Naive thymus-derived CD8-positive, alpha-beta T cell (primary cell): ENCODE measurements at places on chromosomes 11 and 22.
A peak's percentile ranks its signal among the peaks of the same experiment; 100 is the strongest.

- H3K36me3 ChIP-seq = no peaks in the 10 kb centered on the region
- no peak overlapping the region for H3K4me3 ChIP-seq
- peaks cover 11% of the 10 kb centered on the region for H3K4me1 ChIP-seq
- DNase-seq = no peak
- H3K27me3 ChIP-seq = peaks cover 8% of the 10 kb centered on the region
Measured at GRCh38 chr11:128029219-128029722, 558.1 kb downstream of the ETS1 start.

- peak overlapping the region; percentile 100 for H3K27ac ChIP-seq
- H3K36me3 ChIP-seq = peaks cover 52% of the 10 kb centered on the region
- H3K4me1 ChIP-seq = peaks cover 96% of the 10 kb centered on the region
- H3K27me3 ChIP-seq = no peaks in the 10 kb centered on the region
- peak overlapping the region; percentile 10 for H3K4me3 ChIP-seq
Measured at GRCh38 chr22:37304595-37305343, 22.5 kb downstream of the CYTH4 start.

DNA sequence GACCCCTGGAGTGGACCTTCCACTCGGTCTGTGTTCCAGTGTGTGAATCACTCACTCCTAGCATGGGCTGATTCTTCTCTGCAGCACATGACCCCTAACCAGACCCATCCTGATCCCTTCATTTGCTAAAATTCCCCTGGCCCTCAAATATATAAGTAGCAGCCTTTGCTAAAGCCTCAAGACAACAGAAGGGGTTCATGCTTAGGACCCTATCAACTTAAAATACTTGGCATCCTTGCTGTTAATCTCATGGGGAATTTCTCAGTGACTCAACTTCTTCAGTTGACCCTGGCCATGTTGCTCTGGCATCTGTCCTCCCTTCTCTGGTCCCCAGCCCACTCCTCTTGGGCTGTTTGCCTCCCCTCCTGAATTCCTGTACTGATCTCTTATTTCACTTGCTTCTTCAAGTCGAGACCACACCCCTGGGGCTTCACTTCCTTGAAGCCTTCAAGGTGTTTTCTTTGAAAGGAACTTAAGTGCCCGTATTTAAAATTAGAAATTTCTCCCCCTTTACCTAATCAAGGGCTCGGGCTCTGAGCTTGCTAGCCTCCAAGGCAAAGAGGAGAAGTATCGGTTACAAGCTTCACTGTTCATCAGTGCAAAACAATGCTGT lies 23.6 kb downstream of the NNMT start:
- no peak for DNase-seq
- H3K27ac ChIP-seq = peak overlapping the region; percentile 88
- peaks cover 43% of the 10 kb centered on the region for H3K4me1 ChIP-seq
- H3K36me3 ChIP-seq = no peaks in the 10 kb centered on the region
- peak overlapping the region; percentile 40 for H3K4me3 ChIP-seq

GRCh38 chr11:68396516-68396915 lies 64.0 kb upstream of the PPP6R3 start:
- H3K27ac ChIP-seq = no peak overlapping the region
- H3K4me1 ChIP-seq = no peaks in the 10 kb centered on the region
- no peaks in the 10 kb centered on the region for H3K36me3 ChIP-seq
- no peak overlapping the region for H3K4me3 ChIP-seq

GRCh38 chr11:126257764-126258163 lies 10.9 kb downstream of the SRPRA start:
- H3K4me1 ChIP-seq = no peaks in the 10 kb centered on the region
- H3K27me3 ChIP-seq = no peaks in the 10 kb centered on the region
- peak overlapping the region; percentile 58 for H3K27ac ChIP-seq
- H3K36me3 ChIP-seq = no peaks in the 10 kb centered on the region

GRCh38 chr11:78039919-78040671 lies 17.0 kb upstream of the KCTD14 start:
- H3K27ac ChIP-seq = peak overlapping the region; percentile 36
- peak overlapping the region; percentile 29 for H3K4me3 ChIP-seq
- H3K36me3 ChIP-seq = no peaks in the 10 kb centered on the region
- H3K4me1 ChIP-seq = peaks cover 13% of the 10 kb centered on the region
- H3K27me3 ChIP-seq = no peaks in the 10 kb centered on the region

GRCh38 chr11:122214567-122214966 lies 98.6 kb upstream of the BLID start:
- peaks cover 10% of the 10 kb centered on the region for H3K27me3 ChIP-seq
- DNase-seq = no peak
- H3K36me3 ChIP-seq = no peaks in the 10 kb centered on the region
- H3K4me1 ChIP-seq = no peaks in the 10 kb centered on the region

- peaks cover 18% of the 10 kb centered on the region for H3K27me3 ChIP-seq
- H3K4me1 ChIP-seq = no peaks in the 10 kb centered on the region
- H3K4me3 ChIP-seq = no peak overlapping the region
- no peak for DNase-seq
- H3K36me3 ChIP-seq = no peaks in the 10 kb centered on the region
Measured at GRCh38 chr11:93073508-93074280, 104.2 kb downstream of the MTNR1B start.

DNA sequence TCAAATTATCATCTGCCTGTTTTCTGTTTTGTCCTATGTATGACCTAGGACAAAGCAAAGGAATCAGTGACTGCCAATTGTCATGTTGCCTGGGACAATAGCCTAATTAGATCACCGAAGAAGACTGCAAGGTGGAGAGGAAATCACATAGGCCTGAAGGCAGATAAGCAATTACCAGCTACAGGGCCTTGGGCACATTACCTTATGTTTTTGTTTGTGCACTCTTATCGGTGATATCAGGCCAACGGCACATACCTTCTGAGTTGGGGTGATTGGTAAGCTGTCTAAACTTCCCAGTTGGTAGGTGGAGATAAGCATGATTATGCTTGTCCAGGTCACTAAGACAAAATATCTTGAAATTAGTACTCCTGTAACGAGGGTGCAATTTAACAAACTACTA lies 58.1 kb upstream of the FAM181B start:
- no peak overlapping the region for H3K4me3 ChIP-seq
- no peaks in the 10 kb centered on the region for H3K27me3 ChIP-seq
- H3K4me1 ChIP-seq = no peaks in the 10 kb centered on the region
- DNase-seq = no peak
- H3K27ac ChIP-seq = no peak overlapping the region
- H3K36me3 ChIP-seq = no peaks in the 10 kb centered on the region

DNA sequence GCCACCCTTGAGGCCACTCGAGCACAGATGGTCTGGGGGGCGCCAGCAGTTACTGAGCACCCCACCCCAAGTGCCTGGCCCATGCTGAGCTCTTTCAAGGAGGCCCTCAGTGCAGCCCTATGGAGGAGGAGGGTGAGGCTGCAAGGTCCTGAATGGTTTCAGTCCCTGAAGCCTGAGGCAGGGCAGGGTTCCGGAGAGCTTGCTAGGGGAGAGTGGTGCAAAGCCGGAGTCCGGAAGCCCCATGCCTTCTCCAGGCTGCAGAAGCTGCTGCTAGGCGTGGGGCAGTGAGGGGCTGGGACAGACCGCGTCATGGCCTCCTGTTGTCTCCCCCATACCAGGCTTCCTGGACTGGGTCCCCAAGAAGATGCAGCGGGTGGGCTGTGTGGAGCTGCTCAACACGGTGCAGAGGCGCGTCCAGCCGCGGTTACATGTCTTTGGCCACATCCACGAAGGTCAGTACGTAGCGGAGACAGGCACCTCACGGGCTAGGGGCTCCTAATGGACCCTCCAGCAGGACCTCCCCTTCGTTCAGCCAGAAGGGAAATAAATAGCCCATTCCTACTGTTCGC lies 90.6 kb downstream of the MPPED1 start:
- H3K36me3 ChIP-seq = no peaks in the 10 kb centered on the region
- no peak overlapping the region for H3K4me3 ChIP-seq
- H3K27ac ChIP-seq = no peak overlapping the region
- no peaks in the 10 kb centered on the region for H3K4me1 ChIP-seq
- H3K27me3 ChIP-seq = no peaks in the 10 kb centered on the region

GRCh38 chr11:74278721-74279161 lies 32.7 kb downstream of the P4HA3 start:
- H3K36me3 ChIP-seq = no peaks in the 10 kb centered on the region
- H3K27me3 ChIP-seq = peaks cover 4% of the 10 kb centered on the region
- H3K27ac ChIP-seq = no peak overlapping the region
- no peak for DNase-seq
- no peak overlapping the region for H3K4me3 ChIP-seq

- peaks cover 32% of the 10 kb centered on the region for H3K4me1 ChIP-seq
- peaks cover 73% of the 10 kb centered on the region for H3K27me3 ChIP-seq
- no peak for DNase-seq
- no peaks in the 10 kb centered on the region for H3K36me3 ChIP-seq
Measured at GRCh38 chr22:20431511-20432192, 6.0 kb downstream of the SCARF2 start.

- H3K27ac ChIP-seq = no peak overlapping the region
- H3K4me3 ChIP-seq = no peak overlapping the region
- no peak for DNase-seq
- H3K36me3 ChIP-seq = no peaks in the 10 kb centered on the region
- H3K27me3 ChIP-seq = peaks cover 13% of the 10 kb centered on the region
Measured at GRCh38 chr11:132312161-132312560, 941.7 kb downstream of the NTM start.

GRCh38 chr11:17753641-17754040 lies 19.1 kb downstream of the KCNC1 start:
- no peaks in the 10 kb centered on the region for H3K36me3 ChIP-seq
- no peak for DNase-seq
- peaks cover 7% of the 10 kb centered on the region for H3K27me3 ChIP-seq

DNA sequence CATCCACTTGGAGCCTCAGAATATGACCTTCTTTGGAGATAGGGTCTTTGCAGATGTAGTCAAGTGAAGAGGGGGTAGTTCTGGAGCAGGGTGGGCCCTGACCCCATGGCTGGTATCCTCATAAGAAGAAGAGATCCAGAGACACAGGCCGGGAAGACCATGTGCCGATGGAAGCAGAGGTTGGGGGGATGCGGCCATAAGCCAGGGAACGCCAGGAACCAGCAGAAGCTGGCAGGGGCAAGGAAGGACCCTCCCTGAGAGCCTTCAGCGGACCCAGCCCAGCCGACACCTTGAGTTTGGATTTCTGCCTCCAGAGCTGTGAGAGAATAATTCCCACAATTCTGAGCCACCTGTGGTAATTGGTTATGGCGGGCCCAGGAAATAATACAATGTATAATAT lies 26.1 kb upstream of the SMIM38 start:
- H3K4me3 ChIP-seq = no peak overlapping the region
- H3K27me3 ChIP-seq = no peaks in the 10 kb centered on the region
- no peak for DNase-seq
- no peaks in the 10 kb centered on the region for H3K36me3 ChIP-seq

DNA sequence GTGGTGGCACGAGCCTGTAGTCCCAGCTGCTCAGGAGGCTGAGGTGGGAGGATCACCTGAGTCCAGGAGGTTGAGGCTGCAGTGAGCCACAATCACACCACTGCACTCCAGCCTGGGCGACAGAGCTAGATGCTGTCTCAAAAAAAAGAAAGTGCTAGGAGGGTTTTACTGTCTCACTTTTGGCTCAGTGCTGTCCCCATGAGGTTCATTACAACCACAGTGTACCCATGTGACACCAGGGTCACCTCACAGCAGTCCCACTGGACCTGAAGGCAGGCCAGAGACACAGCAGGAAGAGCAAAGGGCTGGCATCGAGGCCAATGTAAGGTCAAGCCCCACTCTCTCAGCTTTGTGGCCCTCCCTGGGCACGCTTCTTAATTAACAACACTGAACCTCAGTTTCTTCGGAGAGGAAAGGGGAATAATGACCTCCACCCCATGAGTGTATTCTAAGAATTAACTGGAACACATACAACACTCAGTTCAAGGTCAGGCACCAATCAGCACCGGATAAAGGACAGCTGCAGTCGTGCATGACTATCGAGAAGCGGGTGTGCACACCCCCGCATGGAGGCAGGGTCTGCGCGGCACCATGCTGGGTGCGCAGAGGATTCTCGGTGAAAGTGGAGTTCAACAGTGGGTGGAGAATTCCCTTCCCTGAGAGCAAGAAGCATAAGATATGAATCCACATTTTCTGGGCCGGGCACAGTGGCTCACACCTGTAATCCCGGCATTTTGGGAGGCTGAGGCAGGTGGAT lies 30.9 kb upstream of the BAIAP2L2 start:
- H3K4me1 ChIP-seq = peaks cover 8% of the 10 kb centered on the region
- H3K27me3 ChIP-seq = no peaks in the 10 kb centered on the region
- no peak overlapping the region for H3K27ac ChIP-seq
- no peak for DNase-seq
- H3K4me3 ChIP-seq = no peak overlapping the region

- H3K4me1 ChIP-seq = no peaks in the 10 kb centered on the region
- H3K36me3 ChIP-seq = no peaks in the 10 kb centered on the region
- no peak overlapping the region for H3K27ac ChIP-seq
- H3K4me3 ChIP-seq = no peak overlapping the region
- no peak for DNase-seq
- no peaks in the 10 kb centered on the region for H3K27me3 ChIP-seq
Measured at GRCh38 chr11:29641201-29641600, 375.6 kb downstream of the KCNA4 start.

DNA sequence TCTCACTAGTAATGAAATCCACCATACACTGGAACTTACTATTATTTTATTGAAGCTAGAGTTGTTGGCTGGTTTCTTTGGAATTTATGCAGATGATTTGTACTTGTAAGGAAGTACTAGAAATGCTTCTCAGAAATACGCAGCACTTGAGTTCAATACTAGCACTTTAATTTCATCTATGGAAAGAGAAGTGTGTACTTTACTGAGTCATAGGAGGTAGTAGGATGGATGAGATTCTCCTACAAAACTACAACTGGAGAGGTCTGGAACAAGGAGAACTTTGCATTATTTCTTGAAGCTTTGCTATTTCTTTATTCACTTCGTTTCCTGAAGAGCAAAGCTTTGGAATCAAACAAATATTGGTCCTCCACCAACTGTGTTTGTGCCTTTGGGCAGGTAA lies 44.1 kb upstream of the CCDC90B start:
- H3K36me3 ChIP-seq = peaks cover 20% of the 10 kb centered on the region
- peaks cover 5% of the 10 kb centered on the region for H3K27me3 ChIP-seq
- no peak for DNase-seq
- H3K4me3 ChIP-seq = no peak overlapping the region
- H3K27ac ChIP-seq = no peak overlapping the region
- H3K4me1 ChIP-seq = no peaks in the 10 kb centered on the region

DNA sequence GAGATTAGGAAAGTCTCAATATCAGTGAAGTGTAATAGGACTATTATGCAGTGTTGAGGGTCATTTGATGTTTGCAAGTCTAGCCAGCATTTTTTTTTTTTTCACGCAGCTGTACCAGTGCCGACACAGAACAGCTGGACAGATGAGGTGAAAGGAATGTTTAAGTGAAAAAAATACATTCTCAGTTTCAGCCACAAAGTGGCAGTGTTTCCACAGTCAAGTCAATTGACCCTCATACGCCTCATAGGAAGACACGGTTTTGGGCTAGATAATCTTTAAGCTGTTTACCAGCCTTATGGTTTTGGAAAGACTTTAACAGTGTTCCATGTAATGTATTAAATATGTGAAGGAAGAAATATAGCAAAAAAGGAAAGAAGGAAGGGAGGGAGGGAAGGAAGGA lies 349.9 kb upstream of the ANO3 start:
- no peak for DNase-seq
- H3K27ac ChIP-seq = no peak overlapping the region

GRCh38 chr22:40627612-40628011 lies 8.9 kb downstream of the MRTFA start:
- peaks cover 1% of the 10 kb centered on the region for H3K36me3 ChIP-seq
- H3K4me3 ChIP-seq = no peak overlapping the region
- peaks cover 55% of the 10 kb centered on the region for H3K4me1 ChIP-seq
- no peak for DNase-seq
- no peak overlapping the region for H3K27ac ChIP-seq
- H3K27me3 ChIP-seq = no peaks in the 10 kb centered on the region

GRCh38 chr22:42335839-42336378 lies 65.5 kb upstream of the TCF20 start:
- H3K4me3 ChIP-seq = no peak overlapping the region
- H3K4me1 ChIP-seq = peaks cover 39% of the 10 kb centered on the region
- no peak overlapping the region for H3K27ac ChIP-seq
